ENCODE measurements at places on chromosomes 5 and 9.

DNA sequence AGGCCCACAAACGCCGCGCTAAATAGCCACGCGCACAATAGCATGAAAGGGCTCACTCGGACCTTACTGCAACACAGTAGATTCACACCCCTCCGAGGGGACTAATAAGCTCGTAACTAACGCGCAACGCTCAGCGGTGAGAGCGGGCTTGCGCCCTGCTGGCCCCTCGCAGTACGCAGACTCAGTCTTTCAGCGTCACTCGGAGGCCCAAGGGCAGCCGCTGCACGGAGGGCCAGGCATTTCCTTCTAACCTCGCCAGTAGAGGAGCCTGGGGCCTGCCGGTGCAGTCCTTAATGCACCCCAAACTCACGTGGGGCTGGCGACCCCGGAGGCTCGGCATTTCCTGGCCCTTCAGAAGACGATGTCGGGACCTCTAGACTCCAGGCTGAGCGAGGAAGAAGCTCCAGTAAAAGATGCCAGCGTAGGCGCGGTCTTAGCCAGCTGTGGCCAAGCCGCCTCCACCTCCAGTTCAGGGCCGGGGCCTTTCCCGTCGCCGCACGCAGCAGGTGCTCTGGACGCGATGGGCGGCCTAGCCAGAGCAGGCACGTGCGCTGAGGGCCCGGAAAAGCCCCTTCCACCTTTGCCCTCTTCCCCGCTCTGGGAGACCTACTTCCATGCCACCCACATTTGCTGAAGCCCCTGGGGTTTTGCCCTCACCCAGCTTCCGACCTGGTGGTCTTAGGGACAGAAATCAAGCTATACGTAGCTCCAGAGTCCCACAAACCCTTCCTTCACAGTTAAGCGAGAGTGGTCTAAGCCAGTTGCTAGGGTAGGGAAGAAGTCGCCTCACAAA is 38.3 kb upstream of the TIFAB start:
- no peak for DNase-seq

- no peak for DNase-seq
Measured at GRCh38 chr9:94768766-94769165, 42.3 kb downstream of the AOPEP start.

DNA sequence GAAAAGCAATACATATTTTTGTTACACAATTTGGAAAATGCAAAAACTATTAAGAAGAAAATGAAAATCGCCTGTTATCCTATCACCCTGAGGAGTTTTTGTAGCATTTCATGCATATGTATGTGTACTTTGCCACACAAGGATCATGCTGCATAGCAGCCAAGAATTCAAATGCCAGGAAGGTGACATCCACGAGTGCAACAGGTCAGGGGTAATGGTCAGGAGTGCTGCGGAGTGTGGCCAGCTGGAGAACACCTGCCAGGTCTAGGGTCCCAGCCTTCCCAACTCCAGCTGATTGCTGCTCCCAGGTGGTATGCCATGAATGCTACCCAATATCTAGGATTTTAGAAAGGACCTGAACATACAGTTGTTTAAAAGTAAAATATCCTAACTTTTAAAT is 617.1 kb downstream of the PRELID2 start:
- DNase-seq = no peak

DNA sequence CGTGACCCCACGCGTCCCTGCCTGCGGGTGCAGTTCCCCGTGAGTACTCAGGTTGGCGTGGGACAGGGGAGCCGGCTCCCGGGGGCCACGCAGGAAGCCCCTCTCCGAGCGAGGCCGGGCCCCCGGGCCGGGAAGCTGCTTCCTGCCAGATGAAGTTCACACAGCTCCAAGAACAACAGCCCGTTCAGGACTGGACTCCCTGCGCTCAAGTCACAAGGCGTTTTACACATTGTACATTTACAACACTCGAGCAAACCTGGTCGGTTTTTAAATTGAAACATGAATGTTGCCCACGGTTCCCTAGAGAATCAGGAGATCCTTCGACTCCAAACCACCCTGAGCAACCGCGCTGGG is 22.4 kb downstream of the SLC9A3 start:
- DNase-seq = no peak

DNA sequence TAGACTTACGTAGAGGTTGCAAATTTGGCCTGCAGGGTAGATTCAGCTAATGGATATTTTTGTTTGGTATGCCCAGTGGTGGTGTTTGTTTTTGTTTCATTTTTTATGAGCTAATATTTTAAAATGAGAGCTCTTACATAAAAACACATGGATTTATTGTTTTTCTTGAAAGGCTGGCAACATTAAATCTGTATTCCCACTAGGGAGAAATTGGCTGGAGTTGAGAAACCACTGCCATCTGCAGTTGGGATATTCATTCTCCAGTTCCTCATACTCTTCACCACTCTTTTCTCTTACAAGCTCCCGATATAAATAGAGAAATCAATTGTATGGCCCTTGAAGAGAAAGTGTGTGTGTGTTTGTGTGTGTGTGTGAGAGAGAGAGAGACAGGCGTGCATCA is 143.3 kb downstream of the ALDH1A1 start:
- no peak for DNase-seq

- no peak for DNase-seq
Measured at GRCh38 chr9:28688172-28688571, 1114.9 kb upstream of the C9orf72 start.

DNA sequence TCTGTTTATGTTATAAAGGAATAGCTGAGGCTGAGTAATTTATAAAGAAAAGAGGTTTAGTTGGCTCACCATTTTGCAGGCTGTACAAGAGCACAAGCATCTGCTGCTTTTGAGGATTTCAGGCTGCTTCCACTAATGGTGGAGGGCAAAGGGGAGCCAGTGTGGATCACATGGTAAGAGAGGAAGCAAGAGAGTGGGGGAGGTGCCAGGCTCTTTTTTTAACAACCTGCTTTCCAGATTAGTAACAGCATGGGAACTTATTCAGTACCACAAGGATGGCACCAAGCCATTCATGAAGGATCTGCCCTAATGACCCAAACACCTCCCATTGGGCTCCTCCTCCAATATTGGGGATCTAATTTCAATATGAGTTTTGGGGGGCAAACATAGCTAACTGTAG is 40.4 kb downstream of the CCL28 start:
- DNase-seq = no peak

DNA sequence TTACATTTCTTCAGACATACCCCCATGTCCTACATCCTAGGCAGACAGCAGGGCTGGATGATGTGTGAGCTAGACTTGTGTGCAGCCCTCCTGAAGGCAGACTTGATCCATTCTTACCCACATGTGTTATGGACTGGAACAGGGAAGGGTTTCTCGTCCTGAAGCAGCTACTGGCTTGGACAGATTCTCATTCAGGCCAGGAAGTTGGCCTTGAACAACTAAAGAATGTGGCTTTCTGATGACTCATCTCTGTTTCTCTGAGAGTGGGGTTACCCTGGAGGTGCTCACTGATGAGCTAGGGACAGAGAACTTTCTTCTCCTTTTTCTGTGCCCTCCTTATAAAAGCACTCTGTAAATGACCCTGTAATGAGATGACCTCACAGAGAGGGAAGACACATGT is 246.5 kb downstream of the PCSK5 start:
- no peak for DNase-seq

- no peak for DNase-seq
Measured at GRCh38 chr5:81842795-81843398, 92.0 kb upstream of the SSBP2 start.

GRCh38 chr5:2817031-2817603 is 65.6 kb upstream of the IRX2 start:
- no peak for DNase-seq

DNA sequence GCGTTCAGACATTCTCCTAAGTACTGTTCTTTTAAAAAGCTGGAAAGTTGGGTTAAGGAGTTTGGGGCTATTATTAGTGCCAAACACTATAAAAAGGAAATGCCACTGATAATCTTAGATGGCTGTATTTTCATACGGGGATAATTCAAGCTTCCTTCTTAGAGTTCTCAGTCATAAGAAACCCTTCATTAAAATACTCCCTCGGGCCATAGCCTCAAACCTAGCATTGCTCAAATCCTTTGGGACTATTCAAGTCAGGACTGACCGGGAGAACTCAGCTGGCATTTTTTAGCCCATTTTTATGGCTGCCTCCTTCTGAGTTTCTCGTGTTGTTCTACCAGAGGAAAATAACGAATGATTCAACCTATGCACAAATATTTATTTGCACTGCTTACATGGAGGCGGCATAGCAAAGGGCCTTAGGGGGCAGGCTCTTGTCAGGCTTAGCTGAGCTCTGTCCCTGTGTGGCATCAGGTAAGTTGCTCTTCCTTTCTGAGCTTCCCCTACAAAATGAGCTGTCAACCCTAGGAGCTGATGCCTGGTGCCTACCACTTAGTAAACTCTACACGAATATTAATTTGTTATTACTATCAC is 33.5 kb upstream of the ADAM19 start:
- DNase-seq = no peak

DNA sequence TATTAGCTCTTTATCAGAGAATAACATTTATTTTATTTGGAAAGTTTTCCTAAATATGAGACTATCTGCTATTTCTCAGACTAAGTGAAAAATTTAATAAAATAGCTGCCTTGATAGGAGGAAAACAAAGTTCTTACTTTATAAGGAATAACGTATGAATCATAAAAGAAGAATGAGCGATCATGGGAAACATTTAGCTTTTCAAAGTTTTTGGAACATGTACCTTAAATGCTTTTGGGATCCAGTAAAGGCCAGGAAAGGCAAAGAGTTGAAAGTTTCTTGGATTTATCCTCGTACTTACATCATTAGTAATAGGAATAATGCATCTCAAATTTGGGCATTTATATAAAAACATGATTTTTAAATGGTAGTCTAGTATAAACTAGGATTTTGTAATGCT is 19.4 kb downstream of the OGN start:
- DNase-seq = no peak

DNA sequence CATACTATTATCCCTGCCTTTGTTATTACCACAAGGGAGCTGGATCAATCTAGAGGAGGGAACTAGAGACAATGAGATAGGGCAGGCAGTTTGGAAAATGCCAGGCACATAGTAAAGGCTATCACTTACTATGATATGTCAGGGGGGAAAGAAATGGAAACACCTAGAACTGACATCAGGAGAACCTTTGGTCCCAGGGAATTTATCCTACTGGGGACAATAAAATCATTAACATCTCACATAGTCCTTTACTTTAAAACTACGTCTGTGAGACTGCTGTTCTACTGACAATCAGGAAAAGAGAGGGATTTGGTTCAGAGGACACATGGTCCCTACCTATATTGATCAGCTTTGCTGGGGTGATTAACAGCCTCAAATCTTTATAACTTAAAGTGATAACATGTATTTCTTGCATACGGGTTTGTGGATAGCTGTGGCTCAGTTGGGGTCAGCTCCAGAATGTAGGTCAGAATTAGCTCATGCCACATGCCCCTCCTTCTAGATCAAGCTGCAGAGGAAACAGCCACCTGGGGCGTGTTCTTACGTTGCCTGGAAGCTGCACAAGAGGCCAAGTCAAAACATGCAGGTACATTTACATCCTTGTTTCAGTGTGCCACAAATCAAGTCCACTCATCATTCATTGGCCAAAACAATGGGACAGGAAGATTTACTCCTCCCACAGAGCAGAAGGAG is 43.9 kb upstream of the ALDOB start:
- DNase-seq = no peak

GRCh38 chr9:121699571-121700164 is 48.2 kb downstream of the DAB2IP start:
- no peak for DNase-seq

GRCh38 chr9:72813544-72813943 is 139.3 kb downstream of the ALDH1A1 start:
- no peak for DNase-seq

All from NCI-H446 treated with DMSO at 0.1 percent for 48 hours (cell line).